ENCODE measurements at places on chromosomes 11 and 22.

GRCh38 chr11:121807051-121807450, 309.0 kb downstream of the BLID start:
- no peak for DNase-seq

DNA sequence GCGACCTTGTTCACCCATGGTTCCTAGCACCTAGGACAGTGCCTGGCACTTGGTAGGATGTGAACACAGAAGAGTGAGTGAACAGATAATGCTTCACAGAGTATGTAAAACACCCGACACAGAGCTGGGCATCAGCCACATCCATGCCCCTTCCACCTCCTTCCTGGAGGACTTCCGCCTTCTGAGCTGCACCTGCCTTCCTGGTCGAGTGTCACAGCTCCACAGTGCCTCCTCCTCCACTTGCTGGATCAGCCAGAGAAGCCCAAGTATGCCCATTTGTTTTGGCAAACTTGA, 20.1 kb downstream of the PRDM11 start:
- no peak for DNase-seq

- no peak for DNase-seq
Observed at GRCh38 chr22:28129319-28129962, 210.4 kb upstream of the PITPNB start.

GRCh38 chr11:112931703-112932102, 29.5 kb upstream of the NCAM1 start:
- DNase-seq: no peak

DNA sequence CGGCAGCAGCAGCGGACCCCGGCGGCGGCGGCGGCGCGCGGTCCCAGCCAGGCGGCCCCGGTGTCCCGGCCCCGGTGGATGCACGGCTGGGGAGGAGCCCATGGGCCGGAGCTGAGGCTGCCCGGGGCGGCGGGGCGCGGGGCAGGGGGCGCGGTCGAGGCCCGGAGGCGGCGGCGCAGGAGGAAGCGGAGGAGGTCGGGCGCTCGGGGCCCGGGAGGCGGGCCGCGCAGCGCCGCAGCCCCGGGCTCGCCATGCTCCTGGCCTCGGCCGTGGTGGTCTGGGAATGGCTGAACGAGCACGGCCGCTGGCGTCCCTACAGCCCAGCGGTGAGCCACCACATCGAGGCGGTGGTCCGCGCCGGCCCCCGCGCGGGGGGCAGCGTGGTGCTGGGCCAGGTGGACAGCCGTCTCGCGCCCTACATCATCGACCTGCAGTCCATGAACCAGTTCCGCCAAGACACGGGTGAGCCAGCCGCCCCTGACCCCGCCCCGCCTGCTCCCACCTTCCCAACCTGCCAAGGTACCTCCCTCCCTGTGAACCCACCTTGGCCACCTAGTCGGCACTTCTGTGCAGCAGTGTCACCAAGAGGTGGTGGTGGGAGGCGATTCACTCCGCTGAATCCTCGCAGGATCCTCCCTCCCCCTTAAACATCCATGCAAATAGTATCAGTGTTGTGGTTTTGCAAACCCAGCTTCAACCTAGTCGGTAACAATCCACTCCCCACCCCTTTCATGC, 580 bp downstream of the DTX4 start:
- no peak for DNase-seq

Data from AG09309 (cell line).